ENCODE measurements at places on chromosomes 1 and 21.
A peak's percentile ranks its signal among the peaks of the same experiment; 100 is the strongest.

- DNase-seq = peak; percentile 4
These were observed 84.3 kb upstream of the L1TD1 start for GRCh38 chr1:62110198-62110817.

GRCh38 chr1:31866450-31867032 is 50.7 kb upstream of the SPOCD1 start:
- no peak for DNase-seq

DNA sequence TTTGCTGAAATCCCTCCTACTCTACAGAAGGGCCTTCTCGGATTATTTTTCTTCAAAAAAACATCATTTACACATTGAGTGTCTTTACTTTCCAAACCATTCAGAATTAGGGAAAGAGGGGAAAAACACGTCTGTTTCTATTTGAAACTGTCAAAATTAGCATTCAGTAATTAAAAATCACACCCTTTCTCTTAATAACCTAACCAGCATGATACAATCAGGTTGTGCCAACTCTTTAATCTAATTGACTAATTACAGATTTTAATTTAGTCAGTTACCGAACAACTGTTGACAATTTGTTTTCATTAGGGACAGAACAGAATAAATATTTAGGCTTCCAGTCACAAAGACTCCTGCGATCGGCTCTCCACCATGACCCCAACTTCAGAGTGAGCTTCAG is 18.8 kb downstream of the SSBP3 start:
- no peak for DNase-seq

DNA sequence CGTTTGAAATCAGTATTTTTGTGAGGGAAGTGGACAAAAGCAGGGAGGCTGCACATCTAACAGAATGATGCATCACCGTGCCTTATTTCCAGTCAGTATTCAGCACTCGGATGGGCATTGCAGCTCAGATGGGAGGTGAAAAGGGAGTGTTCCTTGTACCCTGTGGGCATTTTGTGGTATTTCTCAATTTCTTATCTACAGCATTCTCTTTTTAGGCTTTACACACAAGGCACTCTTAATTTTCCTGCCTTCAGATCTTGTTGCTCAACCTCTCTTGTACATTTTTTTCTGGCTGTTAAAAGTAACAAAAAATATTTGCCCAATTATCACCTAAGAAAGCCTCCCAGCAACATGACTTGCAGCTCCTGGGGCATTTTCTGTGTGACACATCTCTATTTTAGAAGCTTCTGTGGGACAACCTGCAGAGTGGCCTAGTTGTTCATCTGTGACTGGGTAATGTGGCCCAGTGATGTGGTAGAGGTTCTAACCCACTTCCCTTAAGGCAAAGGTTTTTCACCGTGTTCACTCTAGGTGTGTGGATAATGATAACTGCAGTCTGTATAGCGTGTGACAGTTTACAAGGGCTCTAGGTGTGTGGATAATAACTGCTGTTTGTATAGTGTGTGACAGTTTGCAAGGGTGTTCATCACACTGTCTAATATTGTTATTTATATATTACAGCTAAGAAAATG is 257.2 kb downstream of the PTGER3 start:
- no peak for DNase-seq

DNA sequence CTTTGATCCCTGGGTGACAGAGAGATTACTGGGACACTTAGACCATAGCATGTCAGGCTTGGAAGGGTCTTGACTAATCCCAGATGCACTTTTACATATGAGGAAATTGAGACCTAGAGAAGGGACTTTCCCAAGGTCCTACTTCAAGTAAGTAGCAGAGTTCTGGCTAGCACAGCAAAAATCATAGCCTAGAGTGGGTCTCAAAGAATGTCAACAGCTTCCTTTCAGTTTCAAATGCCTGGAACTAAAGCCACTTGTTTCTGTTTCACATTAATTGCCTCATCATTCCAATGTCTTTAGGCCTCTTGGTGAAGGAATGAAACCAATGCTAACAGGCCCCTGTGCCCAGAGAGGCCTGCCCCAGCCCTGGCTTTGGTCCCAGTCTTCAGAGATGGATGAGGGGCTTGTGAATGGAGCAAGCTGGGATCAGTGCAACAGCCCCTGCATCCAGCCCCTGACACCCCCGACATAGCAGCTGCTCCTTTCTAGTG is 26.6 kb downstream of the ATF3 start:
- DNase-seq = no peak

GRCh38 chr21:35437941-35438340 is 388.8 kb upstream of the RUNX1 start:
- DNase-seq = no peak

DNA sequence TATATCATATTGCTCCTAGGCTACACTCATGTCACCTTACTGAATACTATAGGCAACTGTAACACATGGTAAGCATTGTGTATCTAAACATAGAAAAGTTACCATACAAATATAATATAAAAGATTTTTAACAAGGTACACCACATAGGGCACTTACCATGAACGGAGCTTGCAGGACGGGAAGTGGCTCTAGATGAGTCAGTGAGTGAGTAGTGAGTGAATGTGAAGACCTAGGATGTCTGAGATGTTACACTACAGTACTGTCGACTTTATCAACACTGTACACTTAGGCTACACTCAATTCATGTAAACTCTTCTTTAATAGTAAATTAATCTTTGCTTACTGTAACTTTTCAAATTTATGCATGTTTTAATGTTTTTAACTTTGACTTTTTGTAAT is 81.0 kb upstream of the PLD5 start:
- DNase-seq = no peak

DNA sequence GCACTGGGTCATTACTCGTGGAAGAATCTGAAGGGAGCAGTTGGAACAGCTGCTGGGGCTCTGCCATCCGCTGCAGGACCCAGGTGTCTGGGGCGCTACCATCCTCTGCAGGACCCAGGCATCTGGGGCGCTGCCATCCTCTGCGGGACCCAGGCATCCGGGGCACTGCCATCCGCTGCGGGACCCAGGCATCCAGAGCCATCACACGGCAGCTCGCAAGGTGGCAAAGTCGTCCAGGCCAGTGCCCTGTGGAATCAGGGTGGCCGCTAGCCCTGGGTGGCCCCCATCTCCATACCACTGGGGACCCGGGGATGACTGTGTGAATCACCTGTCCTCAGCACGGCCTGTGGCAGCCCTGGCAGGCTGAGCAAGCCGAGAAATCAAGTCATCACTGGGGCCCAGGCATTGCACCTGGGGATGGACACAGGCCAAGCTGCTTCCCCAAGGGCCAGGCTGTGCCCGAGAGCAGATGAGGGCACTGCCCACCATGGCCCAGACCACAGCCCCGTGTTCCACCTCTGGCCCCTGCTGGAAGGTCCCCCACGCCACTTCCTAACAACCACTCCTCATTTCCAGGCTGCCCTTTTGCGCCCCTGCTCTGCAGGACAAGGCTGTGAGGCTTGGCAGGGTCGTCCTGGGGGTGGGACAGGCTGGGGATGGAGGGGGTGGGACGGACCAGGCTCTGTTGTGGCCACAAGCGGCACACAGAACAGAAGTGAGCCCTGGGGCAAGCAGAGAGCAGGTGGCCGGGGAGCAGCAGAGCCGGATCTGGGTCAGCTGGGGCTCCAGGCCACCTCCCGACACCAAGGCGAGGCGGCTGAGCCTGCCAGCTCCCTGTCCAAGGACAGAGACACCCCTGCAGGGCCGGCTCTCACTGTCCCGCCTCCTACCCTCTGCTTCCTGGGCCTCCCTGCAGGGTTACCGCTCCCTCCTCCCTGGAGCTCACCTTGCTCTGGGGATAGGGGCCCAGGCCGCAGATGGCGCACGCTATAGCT is 12.7 kb downstream of the GABRD start:
- DNase-seq = no peak

DNA sequence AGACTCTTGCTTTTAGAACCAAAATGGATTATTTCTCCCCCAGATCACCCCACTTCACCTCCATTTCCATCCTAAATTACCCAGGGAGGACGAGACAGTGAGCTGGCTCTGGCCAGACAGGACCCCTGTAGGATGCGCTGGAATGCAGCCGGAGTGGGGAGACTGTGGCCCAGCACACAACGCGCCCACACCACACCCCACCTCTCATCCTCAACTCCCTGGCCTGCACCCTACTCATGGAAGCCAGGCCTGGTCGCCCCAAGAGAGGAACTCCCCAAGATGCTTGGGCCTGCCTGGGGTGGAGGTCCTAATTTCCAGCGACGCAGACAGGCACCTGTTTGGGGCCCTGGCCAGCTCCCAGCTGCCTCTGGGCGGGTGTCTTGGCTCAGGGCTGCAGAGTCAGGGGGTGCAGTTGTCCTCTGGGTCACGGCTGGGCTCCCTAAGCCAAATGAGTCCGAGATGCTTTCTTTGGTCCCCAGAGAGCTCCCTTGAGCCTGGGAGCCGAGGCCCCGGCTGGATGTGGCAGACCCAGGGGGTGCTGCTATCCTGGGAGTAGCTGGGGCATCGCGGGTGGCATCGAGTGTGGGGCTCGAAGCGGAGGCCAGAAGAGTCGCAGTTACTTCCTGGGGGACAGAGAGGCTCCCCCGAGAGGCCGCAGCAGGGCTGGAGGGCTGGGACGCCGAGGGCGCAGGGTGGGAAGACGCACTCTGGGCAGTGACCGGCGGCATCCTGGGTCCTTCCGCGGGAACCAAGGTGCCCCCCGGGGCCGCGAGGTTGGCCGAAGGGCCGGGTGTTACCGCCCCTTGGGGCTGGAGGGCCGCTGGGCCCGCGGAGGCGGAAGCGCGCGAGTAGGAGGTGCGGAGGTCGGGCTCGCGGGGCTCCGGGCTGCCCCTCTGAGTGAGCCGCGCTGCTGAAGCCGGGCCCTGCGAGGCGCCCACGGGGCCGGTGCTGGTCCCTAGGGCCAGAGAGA is 10.4 kb downstream of the CLEC20A start:
- no peak for DNase-seq

- no peak for DNase-seq
These were observed 43.4 kb upstream of the MPZL1 start for GRCh38 chr1:167678422-167678821.

- DNase-seq = no peak
These were observed 14.6 kb upstream of the UMODL1 start for GRCh38 chr21:42056468-42056867.

DNA sequence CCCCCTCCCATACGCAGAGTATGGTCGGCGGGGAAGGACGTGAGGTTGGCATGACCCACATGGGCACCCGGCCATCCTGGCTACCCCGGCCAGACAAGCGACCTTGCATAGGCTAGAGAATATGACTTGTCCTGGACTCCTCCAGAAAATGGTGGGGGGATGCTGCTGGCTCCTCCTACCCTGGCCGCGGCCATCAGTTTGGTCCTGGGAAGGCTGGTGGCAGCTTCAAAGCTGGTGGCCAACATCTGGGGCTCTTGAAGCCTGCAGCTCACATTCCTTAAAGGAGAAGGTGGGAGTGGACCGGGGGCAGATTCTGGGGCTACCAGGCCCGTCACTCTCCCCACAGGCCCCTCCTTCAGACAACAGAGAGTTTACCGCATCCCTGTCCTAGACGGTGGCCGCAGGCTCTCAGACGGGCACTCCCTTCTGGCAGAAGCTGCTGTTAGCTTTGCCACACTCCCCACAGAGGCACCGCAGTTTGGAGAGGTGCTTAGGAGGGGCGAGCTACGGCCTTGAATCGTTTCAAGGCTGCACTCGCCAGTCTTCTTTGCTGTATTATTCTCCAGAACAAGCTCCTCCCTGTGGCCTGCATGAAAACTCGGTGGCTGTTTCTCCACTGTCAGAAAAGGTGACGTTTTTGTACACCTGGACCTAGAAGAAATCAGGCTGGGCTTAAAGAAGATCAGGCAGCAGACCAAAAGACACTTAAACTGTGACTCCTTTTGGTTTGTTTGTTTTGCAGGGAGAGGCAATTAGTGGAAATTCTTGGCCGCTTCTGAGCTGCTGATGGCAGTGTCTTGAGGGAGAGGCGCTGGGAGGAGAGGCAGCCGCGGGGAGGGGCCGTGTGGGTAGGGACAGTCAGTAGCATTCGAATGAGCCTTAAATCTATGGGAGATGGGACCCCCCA is 68.0 kb downstream of the RUNX3 start:
- DNase-seq = no peak

- no peak for DNase-seq
These were observed 10.3 kb upstream of the C1orf198 start for GRCh38 chr1:230878591-230878990.

DNA sequence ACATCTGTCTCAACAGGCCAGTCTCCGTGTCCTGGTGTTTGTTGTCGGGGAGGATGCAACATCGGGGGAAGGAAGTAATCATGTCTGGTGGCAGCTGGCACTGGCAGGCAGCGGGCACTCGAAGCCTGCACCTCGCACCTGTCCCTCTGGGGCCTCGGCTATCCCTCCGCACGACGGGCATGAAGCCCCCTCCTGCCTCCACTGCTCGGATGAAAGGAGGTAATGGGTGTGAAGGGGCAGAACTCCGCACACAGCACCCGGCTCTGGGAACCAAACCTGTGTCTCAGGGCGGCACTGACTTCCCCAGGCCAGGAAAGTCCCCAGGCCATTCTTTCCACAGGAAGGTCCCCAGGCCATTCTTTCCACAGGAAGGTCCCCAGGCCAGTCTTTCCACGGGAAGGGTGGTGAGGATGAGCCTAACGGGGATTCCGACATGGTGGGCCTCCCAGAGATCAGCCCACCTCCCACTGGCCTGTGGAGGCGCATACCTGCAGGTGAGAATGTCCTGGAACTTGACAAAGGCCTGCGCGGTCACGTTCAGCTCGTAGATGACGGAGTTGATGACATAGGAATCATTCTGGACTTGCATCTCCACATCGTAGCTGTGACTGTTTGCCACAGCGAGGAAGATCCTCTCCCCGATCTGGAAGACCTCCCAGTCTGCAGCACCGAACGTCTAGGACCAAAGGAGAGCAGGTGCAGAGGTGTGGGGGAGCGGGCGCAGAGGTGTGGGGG is 31.1 kb downstream of the KRTAP10-1 start:
- no peak for DNase-seq
